Activated CD4-positive, alpha-beta T cell treated with anti-CD3 and anti-CD28 coated beads, Interleukin-2, amount 50 U/mL, for 4 hours (primary cell): ENCODE measurements at places on chromosomes 2 and 18.

- DNase-seq, result no peak
Observed at GRCh38 chr2:172455121-172455515, 27.7 kb downstream of the ITGA6 start.

DNA sequence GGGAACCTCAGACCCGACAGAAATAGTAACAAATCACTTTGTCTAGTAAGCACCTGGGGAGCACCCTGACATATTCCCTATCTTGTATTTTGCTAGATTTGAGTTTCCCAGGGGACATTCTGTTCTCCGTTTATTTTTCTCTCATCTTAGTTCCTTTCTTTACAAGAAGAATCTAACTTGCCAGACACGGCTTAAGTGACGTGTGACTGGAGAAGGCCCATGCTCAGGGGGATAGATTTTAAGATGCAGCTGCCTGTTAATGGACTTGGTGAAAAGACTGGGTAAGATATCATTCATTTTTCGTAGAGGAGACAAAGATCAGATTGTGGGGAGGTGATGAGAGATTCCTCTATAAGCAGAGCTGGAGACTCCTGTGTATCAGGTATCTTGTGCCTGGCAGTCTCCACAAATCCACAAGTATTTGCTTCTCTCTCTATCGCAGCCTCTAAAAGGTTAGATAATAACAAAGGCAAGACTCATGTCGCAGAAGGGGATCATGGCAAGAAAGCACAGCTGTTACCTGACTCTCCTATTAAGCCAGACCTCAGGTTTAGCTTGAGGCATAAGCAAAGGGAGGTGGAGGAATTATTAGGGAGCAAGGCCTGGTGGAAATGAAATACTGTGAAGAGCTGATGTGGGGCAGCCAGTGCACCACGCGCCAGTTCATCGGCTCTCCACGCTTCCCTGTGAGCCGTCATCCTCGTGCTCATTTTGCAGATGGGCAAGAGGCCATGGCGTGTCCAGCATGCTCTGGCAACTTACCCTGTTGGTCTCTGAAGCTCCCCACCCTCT lies 347.2 kb upstream of the TNP1 start:
- no peak for DNase-seq

- no peak for DNase-seq
Observed at GRCh38 chr2:189406586-189407233, 34.6 kb upstream of the WDR75 start.

DNA sequence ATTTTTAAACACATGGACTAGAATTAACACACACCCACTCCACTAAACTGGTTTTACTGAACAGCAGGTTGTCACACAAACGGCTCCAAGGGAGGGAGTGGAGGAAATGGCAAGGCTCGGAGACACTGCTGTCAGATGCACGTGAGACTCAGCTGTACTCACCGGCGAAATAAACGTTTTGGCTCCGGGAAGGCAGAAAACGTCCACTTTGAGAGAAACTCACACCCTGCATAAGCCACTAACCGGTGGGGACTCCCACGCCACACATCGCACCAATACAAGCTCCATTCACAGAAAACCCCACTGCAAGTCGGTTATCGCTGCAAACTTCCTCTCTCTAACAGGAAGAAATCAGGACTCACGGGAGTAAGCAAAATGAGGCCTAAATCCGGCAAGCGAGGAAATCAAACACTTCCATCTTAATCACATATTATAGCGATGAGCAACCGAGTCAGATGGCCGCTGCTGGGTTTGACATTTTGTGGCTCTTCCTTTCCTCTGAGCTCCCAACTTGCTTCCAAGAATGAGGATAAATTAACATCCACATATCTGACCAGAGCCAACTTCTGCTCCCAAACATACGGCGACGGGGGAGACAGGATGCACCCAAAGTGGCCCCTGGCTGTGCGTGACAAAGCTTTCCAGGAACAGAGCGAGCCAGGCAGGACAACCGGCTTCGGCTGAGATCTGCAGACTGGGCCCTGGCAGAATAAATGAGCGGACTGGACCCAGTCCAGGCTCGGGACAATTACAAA lies 63.5 kb downstream of the HDAC4 start:
- DNase-seq, result no peak

DNA sequence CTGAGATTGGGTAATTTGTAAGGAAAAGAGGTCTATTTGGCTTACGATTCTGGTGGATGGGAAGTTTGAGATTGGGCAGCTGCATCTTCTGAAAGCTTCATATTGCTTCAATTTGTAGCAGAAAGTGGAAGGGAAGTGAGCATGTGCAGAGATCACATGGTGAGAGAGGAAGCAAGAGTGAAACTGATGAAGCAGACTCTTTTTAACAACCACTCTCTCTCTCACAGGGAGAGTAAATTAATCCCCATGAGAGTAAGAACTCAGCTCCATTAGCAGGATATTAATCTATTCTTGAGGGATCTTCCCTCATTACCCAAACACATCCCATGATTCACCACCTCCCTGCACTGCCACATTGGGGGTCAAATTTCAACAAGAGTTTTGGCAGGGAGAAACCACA lies 298.5 kb upstream of the CELF4 start:
- no peak for DNase-seq
